Fibroblast of upper back skin (primary cell): ENCODE measurements at places on chromosomes 1 and 21.

GRCh38 chr1:200437556-200438203 lies 27.8 kb upstream of the ZNF281 start:
- DNase-seq = peak; percentile 36

- DNase-seq = no peak
Observed at GRCh38 chr1:167482184-167482583, 36.1 kb downstream of the CD247 start.

DNA sequence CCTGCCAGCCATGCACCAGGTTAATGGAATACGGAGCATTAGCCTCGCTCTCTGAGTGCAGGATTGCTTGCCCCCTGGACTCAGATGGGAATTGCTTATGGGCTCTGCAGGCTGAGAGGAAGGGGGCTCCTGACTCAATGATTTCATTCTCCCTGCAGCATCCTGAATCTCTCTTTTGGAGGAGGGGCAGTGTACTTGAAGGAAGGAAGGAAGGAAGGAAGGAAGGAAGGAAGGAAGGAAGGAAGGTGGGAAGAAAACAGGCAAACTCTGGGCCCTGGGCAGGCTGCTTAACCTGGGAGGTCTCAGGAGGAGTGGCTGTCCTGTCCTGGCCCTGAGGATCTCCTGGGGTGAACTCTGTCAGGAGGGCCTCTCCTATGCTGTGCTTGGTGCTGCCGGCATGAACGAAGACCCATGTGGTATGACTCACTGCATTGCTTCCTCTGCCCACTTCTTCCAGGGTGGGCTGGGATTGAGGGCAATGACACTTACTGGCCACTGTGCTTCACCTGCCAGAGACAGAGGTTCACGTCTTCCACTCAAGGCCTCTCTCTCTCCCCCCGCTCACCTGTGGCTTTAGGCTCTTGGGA lies 257.1 kb upstream of the CSF3R start:
- no peak for DNase-seq

GRCh38 chr1:91997607-91998195 lies 32.1 kb upstream of the EPHX4 start:
- peak; percentile 65 for DNase-seq

- DNase-seq = no peak
Observed at GRCh38 chr21:42484966-42485365, 11.1 kb downstream of the RSPH1 start.

DNA sequence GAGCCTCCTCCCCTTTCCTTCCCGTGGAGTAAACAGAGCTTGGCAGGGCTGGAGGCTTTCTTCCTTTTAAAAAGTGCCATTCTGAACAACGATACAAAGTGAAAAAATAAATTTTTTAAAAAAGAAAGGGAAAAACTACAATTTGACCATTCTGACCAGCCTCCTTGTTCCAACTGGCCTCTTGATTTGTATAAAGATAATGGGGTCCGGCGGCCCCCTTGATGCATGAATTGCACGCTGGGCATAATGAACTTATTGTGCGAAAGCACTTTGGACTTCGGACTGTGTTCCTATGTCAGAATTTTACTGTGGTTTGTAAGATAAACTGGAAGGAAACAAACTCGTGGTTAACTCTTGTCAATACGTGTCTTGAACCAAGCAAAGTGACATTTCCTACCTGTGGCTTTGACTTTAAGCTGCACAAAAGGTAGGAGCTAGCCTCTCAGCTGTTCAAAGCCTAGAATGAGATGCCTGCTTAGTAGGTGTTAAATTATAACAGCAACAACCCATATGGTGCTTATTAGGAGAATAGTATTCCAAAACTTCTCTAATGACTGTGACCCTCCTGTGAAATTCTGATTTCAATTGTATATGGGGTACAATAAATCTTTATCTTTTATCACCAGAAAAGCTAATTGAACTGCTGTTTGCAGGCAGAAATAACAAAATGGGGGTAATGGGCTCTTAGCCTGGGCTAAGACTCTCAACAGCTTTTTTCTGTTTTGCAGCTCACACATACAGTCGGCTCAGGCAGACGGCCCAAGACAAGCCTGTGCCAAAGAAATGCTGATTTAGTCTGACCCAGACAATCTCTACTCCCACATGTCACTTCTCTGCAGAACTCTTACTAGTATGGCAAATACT lies 9.3 kb downstream of the IRF2BP2 start:
- peak; percentile 47 for DNase-seq

- DNase-seq = no peak
Observed at GRCh38 chr1:110873856-110874255, 908 bp downstream of the CD53 start.

GRCh38 chr1:42163536-42164503 lies 725 bp downstream of the GUCA2A start:
- no peak for DNase-seq

DNA sequence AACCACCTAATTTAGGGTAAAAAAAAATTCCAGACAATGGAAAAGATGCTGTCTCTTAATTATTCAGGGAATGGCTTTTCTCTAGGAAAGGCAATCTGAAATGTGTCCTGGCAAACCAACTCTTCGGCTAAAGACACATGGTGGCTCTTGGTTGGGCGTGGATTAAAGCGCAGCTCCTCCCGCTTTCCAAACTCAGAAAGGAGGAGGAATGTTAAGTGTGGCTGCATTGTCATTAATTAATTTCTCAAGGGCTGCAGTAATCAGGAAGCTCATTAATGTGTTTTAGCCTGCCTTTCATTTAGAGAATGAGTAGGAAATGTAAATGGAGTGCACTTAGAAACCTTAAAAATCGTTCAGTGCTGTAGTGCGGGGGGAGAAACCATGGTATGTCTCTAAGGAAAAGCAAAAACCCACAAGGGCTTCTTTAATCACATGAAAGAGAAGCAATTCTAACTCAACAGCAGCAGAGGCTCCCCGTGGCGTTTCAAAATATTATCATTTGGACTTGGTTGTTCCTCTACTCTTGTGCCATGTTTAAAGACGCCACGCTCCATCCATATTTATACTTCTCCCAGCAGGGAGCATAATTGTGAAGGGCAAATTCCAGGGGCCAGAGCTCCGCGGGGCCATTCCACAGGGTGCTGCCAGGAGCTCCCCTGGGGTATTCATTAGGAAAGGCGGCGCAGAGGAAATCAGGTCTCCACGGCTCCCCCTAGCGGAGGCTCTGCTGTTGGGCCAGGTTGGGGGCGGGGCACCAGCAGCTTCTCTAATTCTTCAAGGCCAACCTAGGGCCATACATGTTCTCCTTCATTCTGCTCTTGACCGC lies 91.9 kb upstream of the SSX2IP start:
- DNase-seq = peak; percentile 54

DNA sequence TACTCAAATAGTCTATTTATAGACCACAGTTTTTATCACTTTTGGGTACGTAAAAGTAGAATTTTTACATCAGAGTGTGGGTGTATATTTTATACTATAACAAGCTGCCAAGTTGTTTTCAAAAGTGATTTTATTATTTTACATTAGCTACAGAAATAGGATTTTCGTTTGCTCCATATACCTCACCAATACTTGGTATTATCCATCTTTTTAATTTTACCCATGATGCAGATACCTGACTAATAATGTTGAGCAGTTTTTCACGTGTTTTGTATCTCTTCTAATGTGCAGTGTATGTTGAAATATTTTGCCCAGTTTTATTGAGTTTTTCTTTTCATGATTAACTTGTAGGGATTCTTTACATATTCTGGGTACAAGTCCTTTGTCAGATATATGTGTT lies 379.8 kb downstream of the MATN1 start:
- no peak for DNase-seq

DNA sequence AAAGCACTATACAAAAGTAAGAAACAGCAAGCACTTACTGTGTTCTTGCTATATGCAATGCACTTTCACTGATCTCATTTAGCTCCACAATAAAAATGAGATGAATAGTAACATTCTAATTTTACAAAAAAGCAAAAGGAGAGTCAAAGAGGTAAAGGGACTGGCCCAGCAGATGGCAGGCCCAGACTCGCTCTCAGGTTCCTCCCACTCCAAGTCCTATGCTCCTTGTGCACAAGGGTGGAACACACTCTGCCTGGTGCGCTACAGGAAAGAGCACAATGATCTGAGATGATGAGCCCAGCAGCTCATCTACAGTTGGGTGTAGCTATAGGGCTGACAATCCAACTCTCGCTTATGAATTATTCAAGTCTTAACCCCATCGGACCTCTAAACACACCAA lies 94.1 kb upstream of the LYST start:
- DNase-seq = no peak

DNA sequence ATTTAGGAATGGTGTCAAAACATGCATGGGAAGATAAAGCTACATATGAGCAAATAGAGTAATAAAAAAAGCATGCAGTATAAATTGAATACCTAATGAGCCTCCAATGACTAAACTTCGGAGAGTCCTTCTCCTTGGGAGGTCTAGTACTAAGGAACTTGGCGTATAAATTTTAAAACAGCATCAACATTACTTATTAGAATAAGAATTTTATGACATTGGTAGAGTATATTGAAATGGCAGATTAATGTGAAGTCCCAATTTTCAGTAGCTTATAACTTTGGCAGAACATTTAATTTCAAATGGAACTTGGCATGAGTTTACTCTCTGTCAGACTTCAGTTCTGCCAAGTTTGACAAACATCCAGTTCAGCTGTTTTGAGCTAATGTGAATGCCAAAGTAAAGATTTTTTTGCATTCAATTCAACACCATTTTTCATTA lies 104.7 kb upstream of the RGS18 start:
- DNase-seq = peak; percentile 48

DNA sequence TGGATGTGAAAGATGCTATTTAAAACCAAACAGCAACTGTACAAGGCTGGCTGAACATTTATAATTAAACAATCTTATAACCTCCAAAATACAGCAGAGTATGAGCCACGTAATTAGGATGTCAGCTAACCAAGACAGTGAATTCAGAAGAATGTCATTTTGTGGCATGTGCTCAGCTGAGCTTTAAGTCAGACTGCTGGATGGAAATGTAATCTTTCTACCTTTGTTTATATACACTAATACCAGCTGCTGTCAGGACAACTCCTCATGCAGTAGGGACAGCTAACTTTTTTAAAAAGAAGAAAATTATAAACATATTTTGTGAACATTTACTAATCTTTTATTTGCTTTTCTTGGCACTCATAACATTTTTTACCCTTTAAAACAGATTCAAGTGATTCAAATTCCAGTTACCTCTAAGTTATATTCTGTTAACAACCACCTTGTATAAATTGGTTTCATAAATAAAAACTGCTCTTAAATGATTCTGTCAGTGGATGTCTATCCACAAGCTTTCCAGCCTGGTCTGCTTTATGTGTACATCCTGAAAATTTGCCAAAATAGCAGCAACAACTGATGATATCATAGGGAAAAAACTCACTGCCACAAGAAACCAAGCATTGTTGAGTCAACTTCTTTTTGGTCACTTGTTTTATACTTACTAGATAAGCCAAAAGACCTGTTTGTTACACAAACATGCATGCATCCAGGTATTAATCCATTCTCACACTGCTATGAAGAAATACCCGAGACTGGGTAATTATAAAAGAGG lies 36.1 kb downstream of the DPH5 start:
- DNase-seq = peak; percentile 86

- DNase-seq = peak; percentile 71
Observed at GRCh38 chr1:234617131-234617985, 7.4 kb upstream of the IRF2BP2 start.

- peak; percentile 97 for DNase-seq
Observed at GRCh38 chr1:245500546-245500945, 345.8 kb downstream of the KIF26B start.

DNA sequence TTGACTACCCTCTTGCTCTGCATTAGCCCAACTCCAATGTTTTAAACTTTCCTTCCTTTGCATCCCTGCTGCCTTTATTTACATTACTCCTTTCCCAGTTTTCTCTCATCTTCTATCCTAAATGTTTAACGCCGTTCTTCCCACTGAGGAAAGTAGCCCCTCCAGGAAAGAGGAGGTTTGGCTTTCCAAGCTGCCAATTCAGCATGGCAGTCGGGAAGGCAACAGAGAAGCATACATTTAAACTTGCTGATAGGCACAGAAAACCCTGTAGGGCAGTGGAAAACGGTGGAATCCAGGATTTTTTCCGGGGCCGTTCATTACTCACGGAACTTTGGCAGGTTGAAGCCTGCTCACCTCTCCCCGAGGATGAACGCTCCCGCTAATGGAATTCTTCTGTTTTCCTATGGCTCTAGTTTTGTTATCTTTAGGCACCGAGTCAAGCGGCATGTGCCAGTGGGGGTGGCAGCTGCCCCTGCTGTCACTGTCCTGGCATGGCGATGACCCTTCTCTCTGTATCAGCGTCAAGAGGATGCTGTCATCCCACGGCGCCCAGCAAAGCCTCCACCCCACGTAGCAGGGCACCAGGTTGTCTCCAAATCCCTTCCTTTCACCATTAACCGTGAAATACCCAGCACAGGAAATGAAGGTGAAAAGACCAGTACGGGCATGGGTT lies 48.3 kb downstream of the ZBTB18 start:
- no peak for DNase-seq

DNA sequence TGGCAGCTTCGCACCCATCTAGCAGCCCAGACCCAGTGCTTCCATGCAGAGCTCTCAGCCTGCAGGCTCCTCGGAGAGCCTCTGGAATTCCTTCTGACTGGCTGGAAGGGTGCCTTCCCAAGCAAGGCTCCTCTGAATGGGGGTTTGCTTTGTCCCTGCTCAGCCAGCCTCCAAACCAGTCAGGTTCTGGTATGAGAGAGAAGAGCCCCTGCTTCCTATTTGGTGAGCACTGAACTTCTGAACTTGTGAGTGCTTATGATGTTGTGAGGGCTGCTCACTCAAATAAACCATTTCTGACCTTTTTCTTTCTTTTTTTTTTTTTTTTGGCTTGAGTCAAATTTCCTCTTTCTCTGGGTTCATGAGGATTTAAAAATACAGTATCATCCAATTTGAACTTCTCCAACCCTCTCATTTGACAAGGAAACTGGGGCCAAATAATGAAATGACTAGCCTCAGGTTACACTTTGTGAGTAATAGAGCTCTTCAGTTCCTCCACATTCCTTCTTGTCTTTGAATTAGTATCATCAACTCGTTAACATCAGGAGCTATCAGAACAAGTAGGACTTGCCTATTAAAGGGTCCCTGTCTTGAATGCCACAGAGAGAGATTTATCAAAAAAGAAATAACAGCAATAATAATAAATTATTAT lies 39.6 kb downstream of the GFI1 start:
- no peak for DNase-seq

- DNase-seq = no peak
Observed at GRCh38 chr1:1428174-1428573, 7.1 kb upstream of the ANKRD65 start.

- no peak for DNase-seq
Observed at GRCh38 chr1:183721041-183721440, 67.9 kb upstream of the APOBEC4 start.

DNA sequence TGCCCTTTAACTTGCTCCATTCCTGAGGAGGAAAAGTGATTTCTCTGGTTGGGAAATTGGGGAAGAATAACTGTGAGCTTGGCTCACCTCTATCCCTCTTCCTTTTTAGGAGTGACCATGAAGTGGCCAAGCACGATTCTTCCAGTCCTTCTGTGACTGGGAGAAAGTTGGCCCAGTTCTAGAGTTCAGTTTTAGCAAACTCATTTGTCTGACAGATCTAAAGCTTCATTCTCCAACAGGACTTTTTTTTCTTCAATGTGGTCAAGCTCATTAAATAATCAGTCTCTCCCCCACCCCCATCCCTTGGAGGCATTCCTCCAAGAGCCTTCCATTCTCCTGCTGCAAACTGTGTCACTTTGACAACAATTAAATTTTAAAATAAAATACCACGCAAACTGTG lies 6.4 kb upstream of the AGL start:
- DNase-seq = no peak
